T-helper 9 cell (primary cell): ENCODE measurements at places on chromosomes 2 and 18.

DNA sequence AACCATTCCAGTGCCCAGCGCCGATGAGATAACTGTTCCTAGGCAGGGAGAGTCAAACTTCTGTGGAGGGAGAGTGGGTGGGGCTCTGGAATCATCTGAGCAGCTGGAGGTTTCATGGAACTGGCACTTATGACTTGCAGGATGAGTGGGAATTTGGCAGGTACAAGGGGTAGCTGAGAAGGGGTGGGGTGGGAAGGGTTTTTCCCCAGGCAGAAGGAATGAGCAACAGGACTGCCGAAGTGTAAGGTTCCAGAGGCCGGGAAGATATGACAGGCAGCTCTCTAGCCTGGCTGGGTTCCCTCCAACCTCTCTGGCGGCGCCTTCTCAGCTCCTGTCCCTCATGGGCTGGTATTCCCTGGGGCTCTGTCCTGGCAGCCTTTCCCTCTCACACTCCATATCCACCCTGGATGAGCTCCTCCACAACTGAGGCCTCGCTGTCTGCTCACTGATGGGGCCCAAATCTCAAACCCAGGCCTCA lies 2.5 kb upstream of the TET3 start:
- DNase-seq: no peak

DNA sequence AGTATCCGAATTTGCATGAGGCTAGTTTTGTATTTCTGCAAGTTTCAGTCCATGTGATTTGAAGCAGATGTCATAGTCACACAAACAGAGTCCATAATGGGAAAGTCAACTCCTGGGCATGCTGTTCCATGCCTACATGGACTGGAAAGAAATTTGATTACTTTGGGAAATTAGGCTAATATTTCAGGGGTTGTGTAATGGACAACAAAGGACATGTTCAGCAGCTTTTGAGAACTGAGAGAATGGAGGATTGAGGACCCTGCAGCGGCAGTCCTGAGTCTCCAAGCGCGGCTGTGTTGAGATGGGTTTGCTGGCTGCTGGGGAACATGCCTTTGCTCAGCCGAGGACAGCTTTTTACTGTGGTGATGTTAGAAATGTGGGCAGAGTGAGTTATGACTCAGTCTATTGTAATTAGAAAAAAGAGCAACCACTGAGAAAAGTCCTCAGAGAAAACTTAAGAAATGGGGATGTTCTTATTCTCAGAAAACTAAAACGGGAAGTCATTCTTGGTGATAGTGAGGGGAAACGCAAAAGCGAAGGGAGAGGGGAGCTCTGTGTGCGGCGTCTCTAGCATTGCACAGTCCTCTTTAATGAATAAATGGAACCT lies 149.2 kb downstream of the FAM210A start:
- no peak for DNase-seq

GRCh38 chr2:109527846-109528705 lies 85.7 kb downstream of the SEPTIN10 start:
- no peak for DNase-seq

DNA sequence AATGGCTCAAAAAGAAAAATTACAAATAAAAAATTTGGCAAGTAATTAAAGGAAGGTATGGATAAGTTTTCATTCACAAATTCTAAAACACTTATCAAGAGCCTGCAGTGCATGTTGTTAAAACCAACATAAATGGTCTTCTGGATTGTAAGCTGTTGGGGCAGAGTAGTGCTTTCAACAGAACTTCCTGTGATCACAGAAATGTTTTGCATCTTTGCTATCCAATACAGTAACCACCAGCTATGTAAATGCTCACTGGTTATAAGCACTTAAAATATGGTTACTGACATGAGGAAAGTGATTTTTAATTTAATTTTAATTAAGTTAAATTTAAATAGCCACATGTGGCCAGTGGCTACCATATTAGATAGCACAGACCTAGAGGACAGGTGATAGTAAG lies 133.1 kb downstream of the NBAS start:
- DNase-seq: no peak

DNA sequence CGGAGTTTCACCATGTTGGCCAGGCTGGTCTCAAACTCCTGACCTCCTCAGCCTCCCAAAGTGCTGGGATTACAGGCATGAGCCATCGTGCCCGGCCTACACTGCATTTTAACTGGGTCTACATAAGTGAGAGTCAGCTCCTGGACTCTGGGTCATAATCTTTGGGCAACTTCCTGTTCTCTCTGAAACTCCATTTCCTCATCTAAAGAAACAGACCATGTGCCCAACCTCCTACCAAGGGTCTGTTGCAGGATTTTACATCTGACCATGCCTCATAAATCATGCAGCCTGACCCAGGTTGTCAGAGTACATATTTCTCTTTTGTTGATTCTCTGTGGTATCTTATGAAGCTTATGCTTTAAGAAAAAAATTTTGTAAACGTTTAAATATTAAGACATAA lies 280.4 kb downstream of the ALPK2 start:
- DNase-seq: no peak

GRCh38 chr18:267380-267687 lies 513 bp downstream of the THOC1 start:
- DNase-seq: no peak

GRCh38 chr2:239608723-239609122 lies 207.9 kb upstream of the HDAC4 start:
- no peak for DNase-seq

GRCh38 chr2:21041943-21042707 lies 1.7 kb downstream of the APOB start:
- DNase-seq: no peak

GRCh38 chr2:152097290-152097800 lies 1.5 kb downstream of the CACNB4 start:
- no peak for DNase-seq

GRCh38 chr2:43642363-43642762 lies 5.3 kb downstream of the PLEKHH2 start:
- no peak for DNase-seq
